Body of pancreas (tissue), 4 donors: ENCODE measurements at places on chromosomes 12 and 14. TPM values are rescaled to one million over a fixed set of nuclear protein-coding genes. Genes with fewer than 3 reads are reported as not detected.

The ACRBP gene
- total RNA-seq: 0.78 TPM

- H3K36me3 ChIP-seq: no peaks in the 10 kb centered on the region
- DNase-seq: peak; percentile 2
- no peaks in the 10 kb centered on the region for H3K27me3 ChIP-seq
- H3K27ac ChIP-seq: no peak overlapping the region
Measured at GRCh38 chr14:100777818-100778525, 47.9 kb upstream of the MEG3 start.

- DNase-seq: no peak
- no peaks in the 10 kb centered on the region for H3K27me3 ChIP-seq
- H3K4me3 ChIP-seq: no peak overlapping the region
- H3K27ac ChIP-seq: no peak overlapping the region
Measured at GRCh38 chr12:118038137-118038536, 21.6 kb downstream of the RFC5 start.

DNA sequence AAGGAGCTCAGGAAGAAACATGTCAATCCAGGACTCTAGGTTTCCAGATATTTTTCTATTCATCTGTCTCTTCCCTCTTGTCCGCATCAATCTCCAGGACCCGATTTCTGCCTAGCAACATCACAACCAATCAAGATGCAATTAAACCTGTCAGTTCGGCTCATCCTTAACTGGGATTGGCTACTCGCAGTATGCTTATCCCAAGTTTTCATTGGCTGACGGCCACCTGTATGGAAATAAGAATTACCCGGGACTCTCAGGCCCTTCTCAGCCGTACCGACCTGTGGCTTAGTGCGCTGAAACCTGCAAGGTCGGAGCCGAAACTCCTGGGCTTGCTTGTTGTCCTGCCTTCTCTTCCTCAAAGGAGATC lies 20.4 kb upstream of the ATP5MC2 start:
- peaks cover 3% of the 10 kb centered on the region for H3K27me3 ChIP-seq
- peaks cover 19% of the 10 kb centered on the region for H3K4me1 ChIP-seq
- no peak overlapping the region for H3K4me3 ChIP-seq
- no peaks in the 10 kb centered on the region for H3K36me3 ChIP-seq
- no peak overlapping the region for H3K27ac ChIP-seq

The PRKD1 gene
- 14.8 TPM for total RNA-seq

The PSME1 gene
- 93.7 TPM for total RNA-seq

GRCh38 chr12:104951759-104952509 lies 6.2 kb downstream of the SLC41A2 start:
- peaks cover 60% of the 10 kb centered on the region for H3K4me1 ChIP-seq
- peak overlapping the region; percentile 74 for H3K27ac ChIP-seq
- no peak overlapping the region for H3K4me3 ChIP-seq
- H3K27me3 ChIP-seq: no peaks in the 10 kb centered on the region

DNA sequence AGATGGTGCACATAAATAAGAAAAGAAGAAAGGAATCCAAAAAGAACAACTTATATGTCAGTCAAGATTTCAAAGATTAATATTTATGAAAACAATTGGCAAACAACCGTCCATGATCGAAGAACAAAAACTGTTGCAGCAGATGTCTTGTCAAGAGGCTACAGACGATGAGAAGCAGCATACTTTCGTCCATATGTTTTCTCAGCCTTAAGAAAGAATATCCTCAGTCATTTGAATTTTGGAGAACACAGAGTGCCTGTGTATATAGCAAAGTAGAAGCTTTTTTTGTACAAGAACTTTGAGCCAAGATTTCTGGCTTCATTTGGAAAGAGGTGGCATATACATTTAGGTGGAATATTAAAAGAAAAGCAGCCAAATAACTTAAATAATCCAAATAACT lies 297.2 kb downstream of the ITPR2 start:
- no peaks in the 10 kb centered on the region for H3K4me1 ChIP-seq
- no peak for DNase-seq
- H3K27ac ChIP-seq: no peak overlapping the region
- H3K36me3 ChIP-seq: no peaks in the 10 kb centered on the region

GRCh38 chr12:77645966-77646598 lies 184.6 kb upstream of the NAV3 start:
- no peaks in the 10 kb centered on the region for H3K4me1 ChIP-seq
- no peak overlapping the region for H3K4me3 ChIP-seq

DNA sequence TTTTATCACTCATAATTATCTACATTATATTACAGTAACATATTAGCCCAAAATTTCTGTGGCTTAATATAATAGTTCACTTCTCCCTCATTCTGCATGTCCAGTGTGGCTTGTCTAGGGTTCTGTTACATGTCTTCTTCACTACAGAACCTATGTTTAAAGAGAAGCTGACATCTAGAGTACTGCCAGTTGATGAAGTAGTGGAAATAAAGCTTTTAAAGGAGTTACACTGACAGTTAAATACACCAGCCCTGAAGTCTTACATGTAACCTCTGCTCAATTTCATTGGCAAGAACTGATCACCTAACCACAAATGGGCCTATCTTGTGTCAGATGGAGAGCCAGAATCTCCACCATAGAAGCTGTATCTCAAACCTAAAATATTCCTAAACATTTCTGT lies 32.9 kb downstream of the RPS6KA5 start:
- no peaks in the 10 kb centered on the region for H3K27me3 ChIP-seq
- H3K4me1 ChIP-seq: no peaks in the 10 kb centered on the region
- no peaks in the 10 kb centered on the region for H3K36me3 ChIP-seq
- no peak overlapping the region for H3K27ac ChIP-seq
- no peak overlapping the region for H3K4me3 ChIP-seq
- no peak for DNase-seq

GRCh38 chr12:122130150-122130549 lies 43.9 kb downstream of the IL31 start:
- peaks cover 16% of the 10 kb centered on the region for H3K36me3 ChIP-seq
- H3K4me1 ChIP-seq: peaks cover 17% of the 10 kb centered on the region
- no peaks in the 10 kb centered on the region for H3K27me3 ChIP-seq
- no peak overlapping the region for H3K27ac ChIP-seq
- DNase-seq: no peak
- no peak overlapping the region for H3K4me3 ChIP-seq

The ADAM20 gene
- total RNA-seq: 3.1 TPM

- no peaks in the 10 kb centered on the region for H3K36me3 ChIP-seq
- H3K27me3 ChIP-seq: no peaks in the 10 kb centered on the region
- H3K4me3 ChIP-seq: no peak overlapping the region
- DNase-seq: no peak
Measured at GRCh38 chr12:115172521-115172920, 488.5 kb upstream of the TBX3 start.

DNA sequence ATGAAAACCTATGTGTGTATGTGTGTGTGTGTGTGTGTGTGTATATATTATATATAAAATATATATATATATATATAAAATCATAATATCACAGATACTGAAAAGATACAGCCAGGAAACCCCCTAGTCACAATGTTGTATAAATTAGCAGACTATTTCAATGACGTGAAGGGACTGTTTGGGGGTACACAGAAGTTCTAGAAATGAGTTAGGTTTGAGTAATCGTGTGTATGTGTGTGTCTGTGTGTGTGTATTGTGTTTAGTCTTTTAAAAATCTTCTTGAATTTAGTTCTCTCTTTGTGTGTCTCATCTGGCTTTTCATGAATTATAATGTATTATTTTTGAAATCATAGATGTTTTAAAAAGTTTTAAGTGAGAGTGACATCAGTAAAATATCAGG lies 21.9 kb downstream of the ADAM21 start:
- peaks cover 4% of the 10 kb centered on the region for H3K36me3 ChIP-seq
- H3K27ac ChIP-seq: no peak overlapping the region
- H3K27me3 ChIP-seq: no peaks in the 10 kb centered on the region

- no peaks in the 10 kb centered on the region for H3K36me3 ChIP-seq
- no peak for DNase-seq
- no peak overlapping the region for H3K4me3 ChIP-seq
- no peaks in the 10 kb centered on the region for H3K27me3 ChIP-seq
- peaks cover 3% of the 10 kb centered on the region for H3K4me1 ChIP-seq
- H3K27ac ChIP-seq: no peak overlapping the region
Measured at GRCh38 chr12:99157946-99158345, 489.6 kb upstream of the GARIN6 start.

DNA sequence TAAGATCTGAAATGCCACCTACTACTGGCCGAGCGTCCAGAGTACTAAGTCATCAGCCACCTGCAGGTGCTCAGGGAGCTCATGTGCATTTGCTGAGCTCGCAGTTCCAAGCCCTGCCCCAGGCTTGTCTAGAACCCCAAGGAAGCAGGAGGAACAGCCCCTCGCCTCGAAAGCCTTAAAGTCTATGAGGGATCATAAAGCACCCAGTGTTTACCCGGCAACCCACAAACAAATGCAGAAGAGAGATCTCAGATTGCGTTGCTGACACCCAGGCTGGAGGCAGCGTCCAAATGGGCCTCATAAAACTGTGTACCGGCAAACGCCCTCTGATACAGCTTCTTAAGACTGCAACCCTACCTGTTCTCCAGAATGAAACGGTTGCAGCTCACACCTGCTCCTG lies 6.8 kb downstream of the KDM2B start:
- no peaks in the 10 kb centered on the region for H3K27me3 ChIP-seq
- no peak for DNase-seq
- H3K4me1 ChIP-seq: peaks cover 17% of the 10 kb centered on the region
- no peak overlapping the region for H3K27ac ChIP-seq

- no peak overlapping the region for H3K4me3 ChIP-seq
- H3K27ac ChIP-seq: no peak overlapping the region
- H3K27me3 ChIP-seq: no peaks in the 10 kb centered on the region
- DNase-seq: no peak
- H3K36me3 ChIP-seq: no peaks in the 10 kb centered on the region
- no peaks in the 10 kb centered on the region for H3K4me1 ChIP-seq
Measured at GRCh38 chr12:120922279-120922678, 18.1 kb upstream of the SPPL3 start.

- peak; percentile 92 for DNase-seq
- H3K4me1 ChIP-seq: peaks cover 59% of the 10 kb centered on the region
- peak overlapping the region; percentile 88 for H3K27ac ChIP-seq
- H3K27me3 ChIP-seq: no peaks in the 10 kb centered on the region
Measured at GRCh38 chr14:105489542-105490266, 1.3 kb upstream of the TEDC1 start.

- no peak overlapping the region for H3K27ac ChIP-seq
- H3K27me3 ChIP-seq: no peaks in the 10 kb centered on the region
- H3K4me1 ChIP-seq: peaks cover 5% of the 10 kb centered on the region
Measured at GRCh38 chr14:99067927-99068326, 204.1 kb downstream of the BCL11B start.

The PRICKLE1 gene
- 4.7 TPM for total RNA-seq

The FGF6 gene
- total RNA-seq: not detected

GRCh38 chr12:50195832-50196231 lies 28.7 kb upstream of the CERS5 start:
- no peaks in the 10 kb centered on the region for H3K36me3 ChIP-seq
- no peaks in the 10 kb centered on the region for H3K27me3 ChIP-seq
- no peak for DNase-seq
- no peaks in the 10 kb centered on the region for H3K4me1 ChIP-seq
- no peak overlapping the region for H3K4me3 ChIP-seq
- no peak overlapping the region for H3K27ac ChIP-seq

The SLC17A8 gene
- not detected for total RNA-seq

The LBHD2 gene
- total RNA-seq: not detected

DNA sequence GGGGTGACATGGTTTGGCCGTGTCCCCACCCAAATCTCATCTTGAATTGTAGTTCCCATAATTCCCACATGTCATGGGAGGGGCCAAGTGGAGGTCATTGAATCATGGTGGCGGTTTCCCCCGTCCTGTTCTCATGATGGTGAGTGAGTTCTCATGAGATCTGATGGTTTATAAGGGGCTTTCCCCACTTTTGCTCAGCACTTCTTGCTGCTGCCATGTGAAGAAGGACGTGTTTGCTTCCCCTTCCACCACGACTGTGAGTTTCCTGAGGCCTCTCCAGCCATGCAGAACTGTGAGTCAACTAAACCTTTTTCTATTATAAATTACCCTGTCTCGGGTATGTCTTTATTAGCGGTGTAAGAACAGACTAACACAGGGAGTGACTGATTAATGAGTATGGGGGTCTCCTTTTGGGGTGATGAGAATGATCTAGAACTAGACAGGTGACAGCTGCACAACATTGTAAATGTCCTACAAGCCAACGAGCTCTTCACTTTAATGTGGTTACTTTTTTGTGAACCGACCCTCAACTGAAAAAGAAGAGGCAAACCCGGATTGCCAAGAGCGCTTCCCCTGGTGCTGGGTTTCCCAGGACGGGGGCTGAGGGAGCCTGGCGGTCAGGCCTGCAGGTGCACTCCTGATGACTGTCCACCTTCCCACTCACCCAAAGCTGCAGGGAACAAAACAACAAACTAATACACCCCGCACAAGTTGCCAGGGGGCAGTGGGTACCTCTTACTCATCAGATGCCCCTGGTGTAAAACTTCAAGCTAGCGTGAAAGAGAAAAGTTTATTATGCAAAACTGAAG lies 90.1 kb downstream of the NCOR2 start:
- no peak overlapping the region for H3K27ac ChIP-seq
- H3K4me1 ChIP-seq: peaks cover 20% of the 10 kb centered on the region
- DNase-seq: no peak
- H3K36me3 ChIP-seq: peaks cover 11% of the 10 kb centered on the region
- no peaks in the 10 kb centered on the region for H3K27me3 ChIP-seq

- peaks cover 22% of the 10 kb centered on the region for H3K4me1 ChIP-seq
- no peaks in the 10 kb centered on the region for H3K36me3 ChIP-seq
- no peaks in the 10 kb centered on the region for H3K27me3 ChIP-seq
- DNase-seq: no peak
- H3K4me3 ChIP-seq: no peak overlapping the region
Measured at GRCh38 chr12:76025601-76026575, 5.7 kb downstream of the PHLDA1 start.

GRCh38 chr12:49489154-49489553 lies 49.7 kb upstream of the KCNH3 start:
- no peak for DNase-seq
- H3K27ac ChIP-seq: no peak overlapping the region
- H3K4me1 ChIP-seq: no peaks in the 10 kb centered on the region
- no peaks in the 10 kb centered on the region for H3K27me3 ChIP-seq
- no peaks in the 10 kb centered on the region for H3K36me3 ChIP-seq

DNA sequence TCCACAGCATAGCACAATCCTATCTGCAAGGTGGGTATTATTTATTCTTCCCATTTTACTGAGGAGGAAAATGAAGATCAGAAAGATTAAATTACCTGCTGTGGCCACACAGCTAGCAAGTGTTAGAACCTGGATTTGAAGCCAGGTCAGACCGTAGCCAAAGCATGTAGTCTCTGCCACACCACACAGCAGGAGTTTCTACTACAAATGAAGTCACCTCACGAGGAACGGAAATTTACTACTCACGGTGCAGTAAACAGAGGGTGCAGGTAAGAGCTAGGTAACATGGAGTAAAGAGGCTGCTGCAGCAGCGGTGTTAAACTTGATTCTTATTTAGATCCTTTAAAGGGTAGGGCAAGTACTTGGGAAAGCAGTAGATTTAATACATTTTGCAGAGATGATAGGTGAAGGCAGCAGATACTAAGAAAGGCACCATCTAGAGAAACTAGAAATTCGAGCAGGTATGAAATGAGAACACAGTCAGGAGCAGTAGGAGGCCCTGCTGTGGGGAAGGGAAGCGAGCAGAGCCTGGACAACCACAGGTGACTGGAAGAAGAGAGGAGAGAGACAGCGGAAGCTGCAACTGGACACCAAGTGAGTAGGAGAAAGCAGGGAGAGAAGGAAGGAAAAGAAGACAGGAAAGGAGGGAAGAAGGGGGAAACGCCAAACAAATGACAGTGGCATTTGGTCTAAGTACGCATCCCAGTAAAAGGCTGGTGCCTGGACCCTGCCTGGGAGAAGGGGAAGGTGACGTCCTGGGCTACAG lies 21.5 kb downstream of the SPTB start:
- no peak for DNase-seq
- H3K4me1 ChIP-seq: no peaks in the 10 kb centered on the region
- no peak overlapping the region for H3K27ac ChIP-seq
- no peaks in the 10 kb centered on the region for H3K27me3 ChIP-seq
- no peak overlapping the region for H3K4me3 ChIP-seq
- H3K36me3 ChIP-seq: no peaks in the 10 kb centered on the region

The RPGRIP1 gene
- not detected for total RNA-seq
